Stimulated activated CD4-positive, alpha-beta T cell treated with anti-CD3 and anti-CD28 coated beads, Interleukin-12 subunit alpha, Interleukin-12 subunit beta, amount 100 ng/mL, for 4 hours (primary cell): ENCODE measurements at places on chromosomes 1 and 21.

- no peak for DNase-seq
Measured at GRCh38 chr1:1437033-1437903, 1.8 kb downstream of the VWA1 start.

- DNase-seq: no peak
Measured at GRCh38 chr1:3735027-3735681, 17.1 kb upstream of the CCDC27 start.

GRCh38 chr1:89524369-89525168, at the start of gene LRRC8B:
Gene LRRC8B, plus strand, starts transcription at chr1:89524829. Its CDS starts 57,822 bp downstream, at chr1:89582651.
- DNase-seq: peak; percentile 89

DNA sequence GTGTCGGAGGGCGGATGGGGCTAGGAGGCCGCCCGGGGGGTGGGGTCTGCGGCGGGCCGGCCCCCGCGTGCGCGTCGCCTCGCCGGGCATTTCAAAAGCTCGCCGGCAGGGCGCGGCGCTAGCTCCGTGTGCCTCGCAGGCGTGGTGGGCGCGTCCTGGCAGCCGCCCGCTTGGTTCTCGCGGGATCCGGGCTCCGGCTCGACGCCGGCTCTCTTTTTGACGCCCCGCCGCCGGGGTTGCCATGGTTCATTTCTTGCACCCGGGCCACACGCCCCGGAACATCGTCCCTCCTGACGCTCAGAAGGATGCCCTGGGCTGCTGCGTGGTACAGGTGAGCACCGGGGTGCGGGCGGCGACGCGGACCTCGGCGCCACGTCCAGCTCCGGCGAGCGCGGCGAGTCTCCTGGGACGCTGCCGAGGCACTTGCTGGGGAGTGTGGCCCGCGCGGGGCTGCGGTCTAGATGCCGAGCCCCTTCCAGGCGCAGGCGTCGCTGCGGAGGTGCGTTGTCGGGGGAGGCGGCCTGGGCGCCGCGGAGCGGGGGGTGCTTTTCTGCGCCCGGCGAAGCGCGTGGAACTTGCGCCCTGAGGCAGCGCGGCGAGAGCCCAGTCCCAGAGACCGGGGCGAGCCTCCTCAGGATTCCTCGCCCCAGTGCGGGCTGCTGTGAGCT, at the start of gene ZYG11A:
Gene ZYG11A, plus strand, starts transcription at position 118 of the 668 bp plus-strand sequence. Its CDS starts 124 bp downstream, at position 242.
- peak; percentile 60 for DNase-seq

DNA sequence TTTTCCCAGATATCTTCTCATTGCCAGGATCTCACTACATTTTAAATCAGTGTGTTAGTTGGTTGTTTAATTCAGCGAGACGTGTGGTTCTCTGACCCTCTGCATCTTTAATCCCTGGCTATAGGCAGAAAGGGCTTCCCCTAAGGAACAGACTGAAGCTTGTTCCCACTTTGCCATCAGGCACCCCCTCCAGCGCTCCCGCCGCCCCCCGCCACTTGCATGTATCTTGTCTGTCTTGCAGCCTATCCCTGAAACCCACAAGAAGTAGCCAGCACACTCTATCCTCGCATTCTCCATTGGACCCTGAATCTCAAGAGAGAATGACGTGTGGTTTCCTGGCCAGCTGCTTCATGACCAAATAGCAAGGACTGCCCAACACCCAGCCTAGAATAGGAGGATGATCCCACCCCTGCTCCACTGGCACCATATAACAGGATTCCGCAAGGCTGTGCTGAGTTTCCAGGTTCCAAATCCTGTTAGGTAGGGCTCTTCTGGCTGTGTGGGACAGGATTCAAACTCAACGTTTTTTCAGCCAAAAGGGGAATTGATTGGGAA, 7.8 kb downstream of the CLDN19 start:
- DNase-seq: no peak

DNA sequence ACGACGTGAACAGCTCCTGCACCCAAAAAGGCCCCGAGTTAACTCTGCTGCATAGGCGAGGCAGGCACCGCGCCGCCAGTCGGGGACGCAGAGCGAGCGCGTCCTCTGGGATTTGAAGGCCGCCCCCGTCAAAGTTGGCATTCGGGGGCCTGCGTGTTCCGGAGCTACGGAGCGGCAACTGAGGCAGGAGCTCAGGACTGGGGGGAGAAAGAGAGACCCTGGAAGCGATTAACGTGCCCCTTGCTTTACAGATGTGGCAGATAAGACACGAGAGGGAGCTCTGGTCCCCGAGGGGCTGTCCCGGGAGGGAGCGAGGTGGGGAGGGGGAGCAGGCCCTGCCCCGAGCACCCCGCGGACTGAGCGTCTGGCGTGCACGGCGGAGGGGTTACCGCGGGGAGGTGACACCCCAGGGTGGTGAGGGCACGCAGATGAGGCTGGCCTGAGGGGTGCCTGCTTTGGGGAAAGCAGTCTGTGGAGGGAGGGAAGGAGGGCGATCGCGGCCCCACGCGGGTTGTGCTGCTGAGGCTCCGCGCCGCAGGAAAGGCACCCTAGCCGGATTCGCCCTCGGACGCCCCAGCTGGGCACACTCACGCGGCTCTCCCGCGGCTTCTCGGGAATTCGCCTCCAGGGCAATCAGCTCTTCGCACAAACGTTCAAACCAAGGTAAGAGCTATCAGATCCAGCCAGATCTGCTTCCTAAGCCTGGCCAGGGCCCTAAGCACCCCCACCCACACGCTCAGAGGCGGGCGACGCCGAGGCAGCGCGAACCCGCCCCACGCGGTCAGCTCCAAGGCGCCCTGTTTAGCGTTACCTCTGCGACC, 26.5 kb downstream of the ACTA1 start:
- DNase-seq: no peak

GRCh38 chr1:150558303-150558704, 9.1 kb downstream of the ADAMTSL4 start:
- DNase-seq: no peak

- DNase-seq: no peak
Measured at GRCh38 chr1:57329937-57330336, 93.9 kb downstream of the DAB1 start.

GRCh38 chr1:50097021-50097679, 11.6 kb upstream of the ELAVL4 start:
- DNase-seq: no peak

DNA sequence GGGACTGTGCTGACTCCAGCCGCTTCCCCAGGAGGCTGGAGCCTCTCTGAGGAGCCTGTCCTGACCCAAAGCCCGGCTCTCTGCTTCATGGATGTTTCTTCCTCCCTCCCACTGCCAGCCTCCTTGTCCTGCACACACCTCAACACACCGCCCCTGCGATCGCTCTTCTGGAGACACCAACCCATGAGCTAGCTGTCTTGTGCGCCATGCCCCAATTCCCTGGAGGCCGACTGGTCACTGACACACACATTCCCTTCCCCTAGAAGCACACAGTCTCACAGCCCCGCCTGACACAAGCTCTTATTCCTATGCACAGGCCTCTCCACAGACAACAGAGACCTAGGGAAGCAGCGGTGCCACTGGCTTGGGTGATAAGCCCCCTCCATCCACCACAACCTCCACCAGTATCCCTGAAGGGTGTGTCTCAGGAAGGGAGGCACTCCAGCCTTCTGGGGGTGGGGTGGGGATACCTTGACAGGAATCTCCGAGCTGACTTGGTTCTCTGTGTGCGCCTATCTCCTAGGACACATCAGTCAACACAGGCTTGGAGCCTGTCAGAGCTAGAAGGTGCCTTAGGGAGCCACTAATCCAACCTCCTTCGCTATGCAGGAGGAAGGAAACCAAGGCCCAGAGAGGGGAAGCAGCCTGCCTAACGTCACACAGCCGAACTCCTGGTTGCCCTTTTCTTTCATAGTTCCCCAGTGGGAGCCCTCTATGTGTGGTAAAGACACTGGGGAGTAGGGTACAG, 31.1 kb downstream of the AHDC1 start:
- DNase-seq: no peak

- DNase-seq: no peak
Measured at GRCh38 chr1:225737866-225738265, 39.8 kb upstream of the SRP9 start.

DNA sequence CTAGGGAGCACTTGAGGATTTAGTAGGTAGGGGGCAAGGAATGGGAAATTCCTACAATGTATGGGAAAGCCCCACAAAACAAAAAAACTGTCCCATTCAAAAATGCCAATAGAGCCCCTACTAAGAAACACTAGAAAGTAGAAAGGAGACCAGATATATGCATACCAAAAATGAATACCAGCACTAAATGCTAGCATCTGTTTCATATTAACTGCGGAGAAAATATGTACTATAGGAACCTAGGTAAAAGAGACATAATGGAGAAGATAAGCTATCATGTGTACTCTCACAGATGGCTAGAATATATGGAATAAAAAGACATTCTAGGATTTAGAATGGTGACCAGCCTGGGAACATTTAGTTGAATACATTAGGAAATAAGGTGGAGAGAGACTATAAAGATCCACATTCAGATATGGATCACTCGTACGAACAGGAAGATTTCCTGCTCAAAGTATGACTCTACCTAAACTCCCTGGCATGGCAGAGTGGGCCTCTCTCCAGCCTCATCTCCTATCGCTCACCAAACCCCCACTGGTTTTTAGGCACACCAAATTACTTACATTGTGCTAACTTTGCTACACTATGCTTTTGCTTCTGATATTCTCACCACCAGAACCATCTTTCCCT, 18.3 kb downstream of the ZNHIT6 start:
- no peak for DNase-seq

GRCh38 chr1:58437623-58438022, 108.9 kb downstream of the OMA1 start:
- DNase-seq: no peak

GRCh38 chr1:212825798-212826452, 21.5 kb downstream of the SPATA45 start:
- DNase-seq: no peak

DNA sequence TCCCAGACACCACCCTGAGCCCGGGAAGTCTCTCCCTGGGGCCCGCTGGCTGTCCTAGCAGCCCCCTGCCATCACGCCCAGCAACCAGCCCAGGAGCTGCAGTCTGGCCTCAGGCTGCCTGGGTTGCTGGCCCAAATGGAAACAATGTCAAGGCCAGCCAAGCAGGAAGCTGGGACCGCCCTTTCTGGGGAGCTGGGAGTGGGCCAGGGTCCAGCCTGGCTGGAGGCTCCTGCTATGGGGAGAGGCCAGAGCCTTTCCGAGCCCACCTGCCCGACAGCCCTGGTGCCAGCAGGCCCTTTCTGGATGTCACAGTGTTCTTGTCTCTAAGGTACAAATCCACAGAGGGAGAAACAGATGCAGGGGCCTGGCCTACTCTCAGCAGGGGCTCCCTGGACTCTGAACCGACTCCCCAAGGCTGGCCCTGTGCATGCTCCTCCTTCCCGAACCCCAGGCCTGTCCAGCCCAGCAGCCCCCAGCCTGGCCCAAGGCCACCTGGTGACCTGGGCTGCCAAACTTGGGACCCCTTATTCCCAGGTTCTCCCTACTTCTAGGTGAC, 1.2 kb upstream of the MMEL1 start:
- no peak for DNase-seq

- peak; percentile 36 for DNase-seq
Measured at GRCh38 chr1:99707535-99708142, 58.8 kb downstream of the FRRS1 start.

- DNase-seq: no peak
Measured at GRCh38 chr1:65105596-65105995, 42.4 kb upstream of the AK4 start.

GRCh38 chr21:35840197-35840799, 220.0 kb downstream of the SETD4 start:
- DNase-seq: peak; percentile 34

GRCh38 chr1:192787914-192788585, 20.8 kb upstream of the RGS2 start:
- DNase-seq: no peak

DNA sequence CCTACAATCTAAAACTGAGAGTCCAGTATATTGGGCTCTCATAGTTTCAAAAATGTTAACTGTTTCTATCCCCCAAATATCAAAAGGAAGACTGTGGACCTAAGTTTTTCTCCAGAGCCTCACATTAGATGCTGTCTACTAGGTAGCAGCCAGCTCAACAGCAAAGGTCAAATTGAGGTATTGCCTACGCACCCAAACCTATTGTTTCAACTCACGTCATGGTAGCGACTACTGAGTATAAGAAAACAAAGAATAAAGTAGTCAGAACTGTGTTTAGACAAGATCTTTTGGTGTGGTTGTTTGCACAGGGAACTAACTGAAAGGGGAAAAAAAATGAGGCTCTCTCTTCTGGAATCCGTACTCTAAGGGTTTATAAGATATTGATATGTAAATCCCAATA, 173.2 kb downstream of the LBR start:
- no peak for DNase-seq

- no peak for DNase-seq
Measured at GRCh38 chr21:42568866-42569731, 55.4 kb downstream of the SLC37A1 start.
